Astrocyte of the hippocampus (primary cell): ENCODE measurements at places on chromosomes 3 and 15.

DNA sequence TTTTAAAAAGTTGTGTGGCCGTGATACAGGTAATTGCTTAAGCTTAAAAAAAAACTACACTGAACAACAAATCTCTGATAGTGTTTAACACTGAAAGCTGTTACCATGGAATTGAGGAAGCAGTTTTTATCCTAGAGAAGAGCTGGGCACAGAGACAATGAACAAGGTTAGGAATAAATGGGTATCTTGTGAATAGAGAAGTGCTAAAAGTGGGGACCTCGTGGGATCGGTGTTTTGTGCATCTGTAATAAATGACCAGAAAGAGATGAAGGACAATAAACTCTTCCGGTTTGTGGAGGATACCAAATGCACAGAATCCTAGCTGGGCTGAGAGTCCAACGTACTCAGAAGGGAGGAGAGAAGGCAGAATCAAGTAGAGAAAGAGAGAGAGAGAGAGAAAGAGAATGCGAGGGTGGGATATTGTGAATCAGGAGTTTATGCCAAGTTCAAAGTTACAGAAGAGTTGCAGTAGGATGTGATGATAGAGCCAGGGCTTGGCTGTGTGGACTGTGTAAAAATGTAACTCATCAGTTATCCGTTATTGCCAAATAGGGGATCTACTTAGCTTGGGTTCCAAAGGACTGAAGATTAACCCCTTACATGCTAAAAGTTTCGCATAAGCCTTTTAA is 148.9 kb downstream of the IL20RB start:
- no peak for DNase-seq

GRCh38 chr15:25910832-25911231 is 47.7 kb upstream of the ATP10A start:
- no peak for DNase-seq

- peak; percentile 74 for DNase-seq
Observed at GRCh38 chr15:80779658-80780415, 667 bp downstream of the CEMIP start.

DNA sequence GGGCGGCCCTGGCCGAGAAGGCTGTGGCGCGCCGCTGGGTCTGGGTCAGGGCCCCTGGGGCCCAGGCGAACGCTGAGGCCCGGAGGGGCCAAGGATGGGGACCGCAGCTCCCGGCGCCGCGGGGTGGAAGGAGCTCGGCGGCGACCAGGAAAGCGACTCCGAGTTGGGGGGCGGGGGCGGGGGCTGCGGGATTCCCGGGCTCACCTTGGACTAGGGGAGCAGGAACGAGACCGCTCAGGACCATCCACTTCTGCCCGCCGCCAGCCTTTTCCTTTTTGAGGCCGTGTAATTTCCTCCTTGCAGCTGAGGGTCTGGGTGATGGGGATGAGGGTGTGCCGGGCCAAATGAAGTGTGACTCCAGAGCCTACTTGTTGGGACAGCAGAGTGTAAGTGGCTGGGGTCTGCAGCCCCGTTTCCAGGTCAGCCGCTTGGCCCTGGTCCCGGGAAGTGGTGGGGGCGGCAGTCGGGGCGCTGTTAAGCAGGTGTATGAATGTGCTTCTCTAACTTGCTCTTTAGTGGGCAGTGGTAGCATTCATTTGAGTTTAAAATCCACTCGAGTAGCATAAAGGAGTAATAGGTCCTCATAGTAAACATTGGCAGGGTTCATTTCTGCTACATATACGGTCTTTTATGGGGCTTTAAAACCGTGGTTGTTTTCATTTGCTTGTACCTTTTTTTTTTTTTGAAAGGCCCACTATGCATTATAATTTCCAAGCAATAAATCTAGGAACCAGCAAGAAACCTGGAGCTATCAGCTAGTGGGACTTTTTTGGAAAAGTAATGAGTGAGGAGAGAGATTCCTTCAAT is 717 bp downstream of the PXK start:
- peak; percentile 52 for DNase-seq

DNA sequence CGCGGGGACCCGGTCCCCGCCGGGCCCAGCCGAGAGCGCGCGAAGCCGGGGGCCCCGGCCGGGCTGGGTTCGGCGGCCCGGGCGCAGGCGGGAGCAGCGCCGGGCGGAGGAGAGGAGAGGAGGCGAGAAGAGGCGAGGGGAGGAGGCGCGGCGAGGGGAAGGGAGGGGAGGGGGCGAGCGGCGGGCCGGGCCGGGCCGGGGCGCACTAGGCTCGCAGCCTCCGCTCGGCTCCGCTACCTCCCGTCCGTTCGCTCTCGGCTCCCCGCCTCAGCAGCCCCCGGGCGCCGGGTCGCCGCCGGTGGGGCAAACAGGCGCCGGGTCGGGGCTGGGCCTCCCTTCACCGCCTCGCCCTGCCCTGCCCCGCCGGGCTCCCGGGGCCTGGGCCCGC is 351 bp downstream of the INSYN1 start:
- DNase-seq: peak; percentile 60

- DNase-seq: no peak
Observed at GRCh38 chr3:182349951-182350517, 443.3 kb upstream of the ATP11B start.

- DNase-seq: no peak
Observed at GRCh38 chr3:63817225-63817624, 1.9 kb upstream of the C3orf49 start.

DNA sequence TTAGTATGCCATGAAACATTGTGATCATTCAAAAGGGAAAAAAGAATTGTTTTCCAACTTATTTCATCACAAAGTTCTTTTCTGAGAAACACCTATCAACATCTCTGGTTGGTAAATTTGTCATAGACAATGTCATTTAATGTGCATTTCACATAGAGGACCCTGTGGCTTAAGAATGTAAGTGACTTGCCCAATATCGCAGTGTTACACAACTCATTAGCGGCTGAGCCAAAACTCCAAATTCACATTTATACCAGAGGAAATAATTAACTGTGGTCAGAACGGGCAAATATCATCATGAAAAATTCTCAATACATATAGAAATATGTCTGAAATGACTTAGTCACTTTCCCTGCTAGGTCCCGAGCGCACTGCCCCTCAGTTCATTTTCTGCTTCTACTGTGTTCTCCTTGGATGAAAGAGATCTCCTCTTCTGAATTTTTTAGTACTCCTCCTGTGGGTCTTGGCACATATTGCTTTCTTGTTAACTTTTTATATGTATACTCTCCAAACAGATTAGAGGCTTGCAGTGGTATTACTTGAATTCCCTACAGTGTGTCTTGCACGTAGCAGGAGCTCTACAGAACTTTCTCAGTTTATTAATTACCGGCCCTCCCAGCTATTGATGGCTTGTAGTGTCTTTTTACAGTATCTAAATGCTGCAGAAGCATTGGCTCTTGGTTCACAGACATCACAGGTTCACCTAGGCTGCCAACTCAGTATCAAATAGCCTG is 33.1 kb downstream of the PTX3 start:
- DNase-seq: no peak

DNA sequence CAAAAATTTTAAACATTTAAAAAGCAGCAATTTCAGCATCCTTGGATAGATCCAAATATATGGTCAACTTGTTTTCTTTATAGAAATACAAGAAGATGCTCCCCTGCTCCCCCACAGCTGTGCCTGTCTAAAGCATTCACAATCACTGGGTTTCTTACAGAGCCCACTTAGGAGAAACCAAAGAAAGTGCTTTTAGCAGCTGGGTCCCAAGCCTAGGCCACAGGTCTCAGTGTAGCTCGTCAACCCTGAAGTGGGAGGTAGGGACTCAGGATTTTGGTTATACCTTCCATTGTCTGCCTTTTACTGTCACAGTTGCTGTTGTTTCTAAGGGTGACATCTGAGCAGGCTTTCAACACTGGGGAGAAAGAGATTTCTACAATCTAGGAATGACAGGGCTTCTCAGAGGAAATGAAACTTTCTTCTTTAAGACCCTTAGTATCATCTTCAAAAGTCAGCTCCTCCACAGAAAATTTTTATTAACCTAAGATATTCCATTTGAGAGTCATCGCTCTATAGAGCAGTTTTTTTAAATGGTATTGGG is 199.3 kb upstream of the CMC1 start:
- no peak for DNase-seq

DNA sequence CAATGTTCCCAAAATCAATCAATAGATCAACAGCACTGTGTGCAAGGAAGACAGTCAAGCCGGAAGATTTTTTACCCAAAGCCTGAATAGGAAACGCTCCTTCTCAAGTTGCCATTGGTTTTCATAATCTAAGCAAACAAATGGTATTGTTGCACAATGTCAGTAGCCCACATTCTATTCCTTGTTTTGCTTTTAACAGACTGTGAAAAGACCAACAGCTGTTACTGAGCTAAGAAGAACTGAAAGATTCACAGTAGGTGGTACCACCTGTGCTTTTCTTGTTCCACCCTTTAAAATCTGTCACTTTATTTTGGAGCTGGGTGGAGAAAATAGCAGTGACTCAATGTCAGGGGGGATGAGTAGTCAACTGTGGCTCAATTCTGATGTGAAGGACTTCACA is 357.5 kb upstream of the CADM2 start:
- no peak for DNase-seq

- peak; percentile 22 for DNase-seq
Observed at GRCh38 chr15:81160312-81161159, 26.5 kb downstream of the CFAP161 start.

GRCh38 chr3:53005338-53005737 is 40.5 kb downstream of the SFMBT1 start:
- DNase-seq: no peak

DNA sequence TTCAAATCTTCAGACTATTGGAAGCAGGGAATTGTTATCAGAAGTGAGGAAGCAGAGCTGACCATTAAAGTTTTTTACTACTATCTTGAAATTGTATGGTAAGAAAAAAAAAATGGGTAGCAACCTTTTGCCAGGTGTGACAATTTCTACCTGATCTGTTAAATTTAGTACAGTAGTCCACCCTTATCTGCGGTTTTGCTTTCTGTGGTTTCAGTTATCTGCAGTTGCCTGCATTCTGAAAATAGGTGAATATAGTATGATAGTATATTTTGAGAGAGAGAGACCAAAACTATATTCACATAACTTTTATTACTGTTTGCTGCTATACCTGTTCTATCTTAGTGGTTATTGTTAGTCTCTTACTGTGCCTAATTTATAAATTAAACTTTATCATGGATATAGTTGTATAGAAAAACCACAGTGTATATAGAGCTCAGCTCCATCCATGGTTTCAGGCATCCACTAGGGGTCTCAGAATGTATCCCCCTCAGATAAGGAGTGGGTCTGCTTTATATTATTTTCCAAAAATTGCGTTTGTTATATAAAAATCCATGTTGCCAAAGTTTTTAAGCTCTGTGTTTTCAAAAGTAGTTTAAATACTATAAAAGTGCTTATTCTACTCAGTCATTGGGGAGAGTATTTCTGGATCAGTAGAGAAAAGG is 69.9 kb downstream of the PTPRG start:
- DNase-seq: no peak

DNA sequence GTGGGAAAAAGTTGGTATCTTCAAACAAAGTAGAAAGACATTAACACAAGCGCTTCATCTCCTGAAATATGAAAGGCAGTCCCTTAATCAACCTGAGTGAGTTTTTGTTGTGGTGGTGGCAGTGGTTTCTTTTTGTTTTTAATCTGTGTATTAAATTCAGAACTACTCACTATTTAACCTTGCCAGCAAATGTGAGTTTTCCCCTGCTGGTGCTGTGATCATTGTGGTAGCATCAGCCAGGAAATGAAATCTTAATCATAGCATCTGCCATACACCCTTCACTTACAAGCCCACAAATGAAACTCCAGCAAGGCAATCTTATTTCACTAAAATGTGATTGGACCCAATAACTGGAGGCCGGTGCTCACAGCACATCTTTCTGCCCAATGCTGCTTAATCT is 229.7 kb downstream of the SHOX2 start:
- no peak for DNase-seq

- DNase-seq: no peak
Observed at GRCh38 chr15:34886134-34886533, 83.4 kb downstream of the AQR start.

GRCh38 chr3:159828542-159828943 is 160.1 kb upstream of the IL12A start:
- peak; percentile 69 for DNase-seq
